ENCODE measurements at places on chromosomes 1 and 21.

DNA sequence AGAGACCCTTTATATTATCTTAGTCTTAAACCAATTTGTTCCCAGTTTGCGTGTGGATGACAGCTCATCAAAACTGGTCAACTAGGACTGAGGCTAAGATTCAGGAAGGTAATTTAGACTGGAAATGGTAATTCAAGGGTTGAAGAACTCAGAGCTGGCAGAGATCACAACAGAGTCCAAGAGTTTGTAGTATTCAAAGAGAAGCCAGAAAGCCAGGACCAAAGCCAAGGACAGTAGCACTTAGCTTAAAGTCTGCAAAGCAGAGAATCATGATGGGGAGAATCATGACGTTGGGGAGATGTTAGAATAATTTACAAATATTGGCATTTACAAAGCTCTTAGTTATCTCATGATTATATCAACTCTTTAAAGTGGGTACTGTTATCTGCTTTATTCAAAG is 32.6 kb downstream of the RNF11 start:
- DNase-seq = no peak

DNA sequence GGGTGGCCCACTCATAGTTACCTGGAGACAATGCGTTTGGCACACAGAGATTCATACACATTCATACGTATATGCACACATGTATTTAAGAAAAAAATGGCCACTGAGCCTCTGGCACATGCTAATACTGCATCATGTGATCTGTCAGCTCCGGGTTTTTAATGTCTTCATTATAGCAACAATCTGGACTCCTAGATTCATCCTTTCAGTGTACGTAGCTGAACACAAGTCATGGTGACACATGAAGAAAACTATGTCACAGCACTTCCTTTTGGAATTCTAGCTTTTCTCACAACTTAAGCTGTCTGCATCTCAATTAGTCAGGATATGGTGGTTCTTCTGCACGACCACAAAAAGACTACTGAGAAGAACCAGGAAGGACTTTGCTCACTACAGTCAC is 24.7 kb downstream of the HSF2BP start:
- DNase-seq = peak; percentile 85

- DNase-seq = peak; percentile 11
Measured at GRCh38 chr21:16473988-16474387, 744.2 kb downstream of the USP25 start.

DNA sequence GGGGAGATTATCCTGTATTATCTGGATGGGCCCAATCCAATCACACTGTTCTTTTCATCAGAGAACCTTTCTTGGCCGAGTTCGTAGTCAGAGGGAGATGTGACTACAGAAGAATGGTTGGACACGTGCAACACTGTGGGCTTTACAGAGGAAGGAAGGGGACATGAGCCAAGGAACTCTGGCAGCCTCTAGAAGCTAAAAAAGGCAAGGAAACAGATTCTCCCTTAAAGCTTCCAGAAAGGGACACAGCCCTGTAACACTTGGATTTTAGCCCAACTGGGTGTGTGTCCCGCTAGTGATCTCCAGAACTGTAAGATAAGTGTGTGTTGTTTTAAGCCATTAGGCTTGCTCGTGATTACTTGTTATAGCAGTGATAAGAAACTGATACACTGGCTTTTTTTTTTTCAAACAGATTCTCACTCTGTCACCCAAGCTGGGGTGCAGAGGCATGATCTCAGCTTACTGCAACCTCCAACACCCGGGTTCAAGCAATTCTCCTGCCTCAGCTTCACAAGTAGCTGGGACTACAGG is 53.9 kb upstream of the FBXO28 start:
- no peak for DNase-seq

DNA sequence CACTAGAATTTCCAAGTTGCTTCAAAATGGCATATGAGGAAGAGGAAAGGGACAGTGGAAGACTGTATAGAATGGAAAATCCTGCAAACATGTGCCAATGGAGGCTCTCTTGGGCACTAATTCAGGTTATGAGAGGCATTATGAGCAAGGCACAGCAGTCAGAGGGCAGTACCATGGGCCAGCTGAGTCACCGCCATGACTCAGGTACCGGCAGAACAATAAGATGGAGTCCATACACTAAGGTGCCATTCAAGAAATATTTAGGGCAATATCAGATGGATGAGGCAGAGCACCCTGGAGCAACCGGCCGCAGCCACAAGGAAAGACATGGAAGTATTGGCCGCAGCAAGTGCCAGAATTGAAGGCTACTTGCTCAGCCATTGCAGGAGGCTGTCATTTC is 25.6 kb upstream of the VAV3 start:
- no peak for DNase-seq

DNA sequence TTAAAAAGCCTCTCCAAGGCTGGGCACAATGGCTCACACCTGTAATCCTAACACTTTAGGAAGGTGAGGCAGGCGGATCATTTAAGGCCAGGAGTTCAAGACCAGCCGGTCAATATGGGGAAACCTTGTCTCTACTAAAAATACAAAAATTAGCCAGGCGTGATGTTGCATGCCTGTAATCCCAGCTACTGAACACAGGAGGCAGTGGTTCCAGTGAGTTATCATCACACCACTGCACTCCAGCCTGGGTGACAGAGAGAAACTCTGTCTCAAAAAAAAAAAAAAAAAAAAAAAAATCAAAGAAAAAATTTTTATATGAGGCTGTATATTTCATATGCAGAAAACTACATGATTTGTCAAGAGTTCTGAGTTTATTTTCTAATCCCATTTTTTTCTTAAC is 1107.1 kb upstream of the TMPRSS15 start:
- no peak for DNase-seq

- no peak for DNase-seq
Measured at GRCh38 chr21:33386222-33386784, 16.9 kb upstream of the IFNGR2 start.

GRCh38 chr1:6986281-6986680 is 201.0 kb downstream of the CAMTA1 start:
- no peak for DNase-seq

- no peak for DNase-seq
Measured at GRCh38 chr21:45498646-45499000, 43.6 kb downstream of the SLC19A1 start.

DNA sequence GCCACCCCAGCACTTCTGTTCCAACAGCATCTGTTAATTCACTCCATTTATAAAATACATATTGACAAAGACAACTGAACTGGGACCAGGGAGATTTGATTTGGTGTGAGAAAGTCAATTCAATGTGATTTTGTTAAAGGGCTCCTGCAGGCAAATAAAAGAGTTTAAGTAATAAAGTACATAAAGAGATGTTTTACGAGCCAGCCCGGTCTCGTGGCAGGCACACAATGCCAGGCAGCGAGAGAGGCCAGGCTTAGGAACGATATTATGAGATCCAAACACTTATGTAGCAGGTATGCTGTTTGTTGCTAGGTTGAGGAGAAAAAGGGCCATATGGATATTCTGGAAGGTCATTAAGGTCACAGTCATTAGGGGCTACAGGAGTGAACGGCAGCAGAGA is 227.1 kb downstream of the KCTD3 start:
- no peak for DNase-seq

DNA sequence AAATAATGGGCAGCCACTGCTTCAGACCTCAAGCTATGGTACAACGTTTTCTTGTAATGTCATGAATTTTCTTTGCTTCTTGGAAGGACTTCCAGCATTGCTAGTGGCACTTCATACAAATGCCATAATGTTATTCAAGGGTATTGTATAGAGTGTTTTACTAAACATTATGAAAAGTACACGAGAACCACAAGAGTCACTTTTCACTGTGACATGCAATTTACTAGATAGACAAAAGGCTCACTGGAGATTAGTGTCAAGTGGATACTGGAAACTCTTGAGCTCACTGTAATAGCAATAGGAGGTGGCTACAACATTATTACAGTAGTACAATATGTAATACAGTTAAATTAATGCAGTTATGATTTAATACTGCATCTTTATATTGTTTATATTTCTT is 5.3 kb upstream of the OLFM3 start:
- DNase-seq = no peak

- peak; percentile 50 for DNase-seq
Measured at GRCh38 chr1:41856944-41857285, 61.8 kb downstream of the HIVEP3 start.

DNA sequence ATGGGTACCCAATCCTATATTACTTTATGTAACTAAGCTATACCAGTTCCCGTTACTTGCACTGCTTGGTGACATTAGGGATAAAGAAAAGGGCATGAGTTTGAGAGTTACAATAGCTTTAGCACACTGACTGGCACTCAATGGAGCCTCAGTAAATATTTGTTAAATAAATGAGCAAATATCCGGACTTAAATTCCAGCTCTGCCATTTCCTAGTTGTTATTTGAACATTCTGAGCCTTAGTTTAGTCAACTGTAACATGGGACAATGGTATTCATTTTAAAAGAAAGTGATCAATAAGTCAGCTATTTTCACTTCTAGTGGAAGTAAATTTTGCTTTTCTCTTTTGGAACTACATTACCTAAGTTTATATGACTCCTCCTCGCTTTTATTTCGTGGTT is 198.7 kb downstream of the ZC3H11B start:
- DNase-seq = no peak

DNA sequence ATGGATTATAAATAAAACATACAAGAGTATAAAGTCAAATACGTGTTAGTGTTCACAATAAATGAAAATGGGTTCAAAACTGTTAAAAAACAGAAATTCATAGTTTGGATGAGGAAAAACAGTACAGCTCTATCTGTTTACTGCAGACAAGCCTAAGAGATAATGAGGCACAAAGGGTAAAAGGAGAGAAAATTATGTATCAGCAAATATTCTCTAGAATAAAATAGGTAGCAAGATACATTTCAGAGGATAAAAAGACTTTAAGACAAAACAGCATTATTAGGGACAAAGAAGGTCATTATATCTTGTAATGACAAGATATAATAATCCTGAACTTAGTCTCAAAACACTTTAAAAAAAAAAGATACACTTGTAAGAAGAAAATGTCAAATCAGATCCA is 123.1 kb downstream of the EPHB2 start:
- DNase-seq = no peak

GRCh38 chr1:198155253-198155652 is 1.5 kb upstream of the NEK7 start:
- DNase-seq = peak; percentile 88

DNA sequence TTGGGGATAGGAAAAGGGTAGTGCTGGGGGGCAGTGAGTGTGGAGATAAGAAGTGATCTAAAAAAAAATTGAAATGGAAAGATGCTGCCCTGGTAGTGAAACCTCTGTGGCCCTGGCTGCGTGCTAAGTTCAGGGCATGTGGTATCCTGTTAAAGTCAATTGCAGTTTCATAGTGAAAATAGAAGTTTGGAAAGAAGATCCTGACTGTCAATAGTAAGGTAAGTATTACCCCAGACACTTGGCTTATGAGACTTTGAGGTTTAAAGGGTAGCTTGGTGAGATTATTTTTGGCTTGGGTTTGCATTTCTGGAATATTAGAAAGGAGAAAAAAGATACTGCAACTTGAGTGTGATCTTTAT is 6.8 kb downstream of the ARID1A start:
- no peak for DNase-seq

DNA sequence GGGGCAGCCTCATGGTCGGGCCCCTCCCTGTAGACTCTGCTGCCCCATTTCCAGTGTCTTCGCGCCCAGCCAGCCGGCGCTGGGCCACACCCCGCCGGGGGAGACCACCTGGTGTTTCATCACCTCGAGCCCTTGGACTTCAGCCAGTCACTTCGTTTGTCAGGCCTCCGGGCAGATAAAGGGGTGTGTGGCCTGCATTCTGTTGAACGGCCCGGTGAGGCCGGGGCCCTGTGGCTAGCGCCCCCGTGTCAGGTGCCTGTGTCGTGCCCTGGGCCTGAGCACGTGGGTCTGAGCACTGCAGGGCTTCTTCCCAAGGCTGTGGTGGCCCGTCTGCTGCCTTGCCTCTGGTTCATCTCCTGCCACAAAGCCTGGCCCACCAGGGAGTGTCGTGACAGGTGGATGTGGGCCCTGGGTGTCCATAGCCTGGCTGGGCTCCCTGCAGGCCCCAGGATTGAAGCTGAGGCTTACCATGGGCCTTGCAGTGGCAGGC is 65.2 kb upstream of the DIP2A start:
- DNase-seq = no peak

- DNase-seq = no peak
Measured at GRCh38 chr1:42739753-42740700, at the start of gene CLDN19. Gene CLDN19, minus strand, starts transcription at chr1:42740236. Its CDS starts 173 bp downstream, at chr1:42740063.

DNA sequence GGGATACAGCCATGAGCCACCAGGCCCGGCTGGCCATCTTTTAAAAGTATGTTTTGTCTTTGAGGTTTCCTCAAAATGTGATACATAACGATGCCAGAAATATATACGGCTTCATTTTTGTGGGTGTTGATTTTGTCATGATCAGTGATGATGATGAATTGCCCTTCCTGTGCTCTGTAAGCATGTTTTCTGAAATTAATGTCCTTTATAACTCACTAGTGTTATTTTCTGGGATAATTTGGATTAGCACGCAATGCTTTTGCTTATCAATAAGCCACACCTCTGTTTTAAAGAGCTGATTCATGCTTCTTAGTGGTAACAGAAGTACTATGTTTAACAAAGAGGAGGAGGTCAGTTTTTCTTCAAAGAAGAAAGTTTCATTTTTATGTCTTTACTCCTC is 25.6 kb downstream of the PHACTR4 start:
- DNase-seq = no peak

DNA sequence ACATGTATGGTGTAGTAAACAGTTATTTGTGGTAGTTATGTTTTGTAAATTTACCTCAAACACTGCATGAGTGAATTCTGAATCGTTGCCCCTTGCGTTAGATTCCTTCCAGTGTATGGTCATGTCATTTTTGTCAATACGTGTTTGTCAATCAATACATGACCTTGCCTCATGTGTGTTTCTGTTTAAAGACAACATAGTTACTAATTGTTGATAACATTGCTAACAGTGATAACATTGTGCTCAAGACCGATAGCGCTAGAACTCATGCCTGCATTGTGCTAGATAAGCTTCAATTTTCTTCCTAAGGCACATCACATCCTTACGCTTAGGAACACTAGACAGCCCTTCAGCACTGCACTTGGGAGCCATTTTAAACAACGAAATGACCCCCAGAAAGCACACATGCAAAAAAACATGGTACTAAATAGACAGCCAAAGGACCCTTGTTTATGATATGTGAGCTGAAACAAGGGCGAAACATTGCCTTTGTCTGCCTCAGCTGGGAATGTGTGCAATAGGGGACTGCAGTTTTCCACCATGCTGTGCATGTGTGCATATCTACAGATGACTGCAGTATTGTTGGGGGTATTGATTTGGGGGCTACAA is 37.3 kb downstream of the MRPS6 start:
- DNase-seq = no peak

DNA sequence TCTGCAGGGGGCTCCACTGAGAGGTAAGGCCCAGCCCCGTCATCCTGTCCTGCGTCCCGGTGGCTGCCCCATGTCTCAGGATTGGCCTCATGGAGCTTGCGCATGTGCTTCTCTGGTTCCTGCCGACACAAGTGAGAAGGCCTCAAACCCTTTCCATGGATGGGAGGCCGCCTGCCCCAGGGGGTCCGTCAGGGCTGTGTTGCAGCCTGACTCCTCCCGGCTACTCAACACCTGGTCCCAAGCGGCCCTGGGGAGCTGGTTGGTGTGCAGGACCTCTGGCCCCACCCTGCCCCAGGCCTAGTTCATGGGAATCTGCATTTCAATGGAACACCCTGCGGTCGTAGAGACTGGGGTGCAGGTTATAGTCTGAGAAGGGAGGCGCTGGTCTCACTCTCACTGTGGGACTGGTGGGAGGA is 21.1 kb upstream of the PDE9A start:
- DNase-seq = no peak

- no peak for DNase-seq
Measured at GRCh38 chr1:8212580-8213031, 105.3 kb upstream of the SLC45A1 start.

GRCh38 chr1:39737546-39738169 is 1.0 kb upstream of the PPIE start:
- DNase-seq = peak; percentile 44
